ENCODE measurements at places on chromosomes 2 and 18.

DNA sequence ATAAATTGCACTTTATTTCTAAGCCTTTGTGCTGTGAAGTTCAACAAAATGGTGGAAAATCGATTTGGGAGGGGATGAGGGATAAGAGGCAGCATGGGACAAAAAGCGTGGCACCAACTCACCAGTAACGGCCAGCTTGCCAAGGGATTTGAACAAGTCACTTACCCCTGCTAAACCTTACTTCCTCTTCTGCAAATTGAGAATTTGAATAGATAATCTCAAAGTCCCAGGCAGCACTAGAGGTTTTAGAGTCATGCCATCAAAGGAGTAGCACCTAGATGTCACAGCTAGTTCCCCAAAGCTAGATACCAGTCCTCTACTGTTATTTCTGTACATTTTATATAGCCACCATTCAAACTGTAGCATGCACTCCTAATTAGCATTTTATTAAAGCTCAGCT lies 83.7 kb upstream of the VRK2 start:
- H3K36me3 ChIP-seq = no peaks in the 10 kb centered on the region
- H3K27ac ChIP-seq = no peak overlapping the region
- no peak for DNase-seq
- H3K4me1 ChIP-seq = no peaks in the 10 kb centered on the region
- H3K4me3 ChIP-seq = no peak overlapping the region

- peak; percentile 25 for DNase-seq
- peak overlapping the region; percentile 82 for H3K4me3 ChIP-seq
These were observed 1.0 kb upstream of the NFATC1 start for GRCh38 chr18:79394534-79395307.

DNA sequence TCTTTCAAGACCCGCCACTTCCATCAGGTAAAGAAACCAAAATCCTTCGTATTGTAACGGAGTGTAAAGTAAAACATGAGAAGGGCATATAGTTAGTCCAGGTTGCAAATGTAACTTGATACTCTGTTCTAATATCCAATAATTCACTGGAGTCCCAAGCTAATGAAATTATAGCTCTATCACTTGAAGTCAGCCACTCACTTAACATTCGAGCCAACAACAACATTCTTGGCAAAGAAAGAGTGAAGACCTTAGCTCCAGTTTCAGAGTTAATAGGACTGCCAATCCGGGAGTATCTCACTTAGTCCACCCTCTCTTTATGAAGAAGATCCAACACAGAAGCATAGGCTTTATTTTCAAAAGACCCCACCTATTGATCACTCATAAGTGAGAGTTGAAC lies 298.0 kb upstream of the SOX11 start:
- no peaks in the 10 kb centered on the region for H3K27me3 ChIP-seq
- DNase-seq = no peak
- no peaks in the 10 kb centered on the region for H3K4me1 ChIP-seq
- no peaks in the 10 kb centered on the region for H3K36me3 ChIP-seq

DNA sequence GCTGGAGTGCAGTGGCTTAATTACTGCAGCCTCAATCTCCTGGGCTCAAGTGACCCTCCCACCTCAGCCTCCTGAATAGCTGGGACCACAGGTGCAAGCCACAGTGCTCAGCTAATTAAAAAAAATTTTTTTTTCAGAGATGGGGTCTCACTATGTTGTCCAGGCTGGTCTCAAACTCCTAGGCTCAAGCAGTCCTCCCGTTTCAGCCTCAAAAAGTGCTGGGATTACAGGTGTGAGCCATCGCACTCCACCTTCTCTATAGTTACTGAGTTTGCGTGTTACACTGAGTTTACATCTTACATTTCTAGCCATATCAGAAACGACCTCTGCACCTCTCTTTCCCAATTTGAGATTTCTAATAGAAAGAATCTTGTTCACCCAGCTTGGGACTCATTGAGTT lies 53.6 kb upstream of the EML4 start:
- peaks cover 3% of the 10 kb centered on the region for H3K36me3 ChIP-seq
- no peak overlapping the region for H3K27ac ChIP-seq
- H3K4me1 ChIP-seq = peaks cover 37% of the 10 kb centered on the region
- no peaks in the 10 kb centered on the region for H3K27me3 ChIP-seq
- DNase-seq = no peak

DNA sequence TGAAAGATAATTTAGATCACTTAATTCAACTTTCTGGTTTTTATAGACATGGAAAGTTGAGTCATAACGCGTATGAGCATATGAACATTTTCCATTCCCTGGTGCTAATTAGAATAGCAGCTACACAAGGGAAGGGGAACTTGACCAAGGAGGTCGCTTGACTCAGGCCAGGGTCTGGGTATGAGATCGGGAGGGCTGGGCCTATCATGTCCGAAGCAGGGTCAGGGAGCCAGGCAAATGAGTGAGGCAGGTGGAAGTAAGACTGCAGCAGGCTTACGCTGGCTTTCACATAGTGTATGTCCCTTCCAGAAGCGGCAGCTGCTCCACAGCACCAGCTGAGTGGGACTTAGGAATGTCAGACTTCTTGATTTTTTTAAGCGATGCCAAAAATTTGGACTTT lies 14.7 kb downstream of the RALB start:
- H3K4me1 ChIP-seq = peaks cover 54% of the 10 kb centered on the region
- H3K27ac ChIP-seq = peak overlapping the region; percentile 86
- H3K36me3 ChIP-seq = peaks cover 49% of the 10 kb centered on the region
- no peaks in the 10 kb centered on the region for H3K27me3 ChIP-seq

Measured in activated T-helper 1 cell treated with anti-CD3 and anti-CD28 coated beads, Interleukin-12 subunit alpha, Interleukin-12 subunit beta, Interleukin-2, Interleukin-4 antibody, amounts not matched to agents 30 ng/mL and 10 ng/mL and 1 ng/mL, durations not matched to agents 14 hours and 24 hours and 36 hours (primary cell).